Left lung (tissue), 14 donors: ENCODE measurements at places on chromosomes 2 and 18. TPM values are rescaled to one million over a fixed set of nuclear protein-coding genes. Genes with fewer than 3 reads are reported as not detected.

The CRYGC gene
- not detected for total RNA-seq

DNA sequence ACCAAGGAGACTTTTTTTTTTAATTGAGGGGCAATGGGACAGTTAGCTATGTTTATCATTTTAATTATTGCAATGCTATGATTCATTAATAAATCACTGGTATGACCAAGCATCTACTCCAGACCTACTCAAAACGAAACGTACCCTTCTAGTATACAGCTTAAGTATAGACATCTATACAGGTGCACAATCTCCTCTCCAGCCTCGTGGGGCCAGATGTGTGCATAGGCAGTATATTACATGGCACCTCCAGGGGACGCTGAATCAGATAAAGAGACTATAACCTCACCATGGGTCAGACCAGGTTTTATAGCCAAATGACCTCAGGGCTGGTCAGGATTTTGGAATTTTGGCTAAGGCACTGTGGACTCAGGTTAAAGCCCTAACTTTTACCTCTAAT, 86.6 kb downstream of the SS18 start:
- H3K4me1 ChIP-seq = no peaks in the 10 kb centered on the region
- no peaks in the 10 kb centered on the region for H3K27me3 ChIP-seq
- H3K36me3 ChIP-seq = no peaks in the 10 kb centered on the region
- H3K4me3 ChIP-seq = no peak overlapping the region
- DNase-seq = no peak

The CPLX4 gene
- total RNA-seq = not detected

DNA sequence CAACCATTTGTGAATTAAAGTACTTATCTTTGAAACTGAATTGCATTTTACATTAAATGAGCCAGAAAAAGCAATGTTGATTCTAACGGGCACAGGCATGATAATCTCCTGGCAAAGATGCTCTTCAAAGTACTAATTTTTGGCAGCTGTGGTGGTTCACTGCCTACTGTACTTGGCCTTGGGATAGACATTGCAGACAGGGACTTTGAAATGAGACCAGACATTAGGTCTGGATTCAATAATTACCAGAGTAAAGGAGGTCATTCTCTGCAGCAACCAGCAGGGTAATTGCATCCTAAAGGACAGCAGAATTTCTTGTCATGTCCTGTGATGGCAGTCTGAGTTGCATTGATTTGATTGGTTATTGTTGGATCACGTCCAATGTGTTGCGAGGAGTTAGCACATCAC, 986.5 kb downstream of the TDRD15 start:
- no peak for DNase-seq
- no peaks in the 10 kb centered on the region for H3K27me3 ChIP-seq
- no peak overlapping the region for H3K27ac ChIP-seq
- no peak overlapping the region for H3K4me3 ChIP-seq

DNA sequence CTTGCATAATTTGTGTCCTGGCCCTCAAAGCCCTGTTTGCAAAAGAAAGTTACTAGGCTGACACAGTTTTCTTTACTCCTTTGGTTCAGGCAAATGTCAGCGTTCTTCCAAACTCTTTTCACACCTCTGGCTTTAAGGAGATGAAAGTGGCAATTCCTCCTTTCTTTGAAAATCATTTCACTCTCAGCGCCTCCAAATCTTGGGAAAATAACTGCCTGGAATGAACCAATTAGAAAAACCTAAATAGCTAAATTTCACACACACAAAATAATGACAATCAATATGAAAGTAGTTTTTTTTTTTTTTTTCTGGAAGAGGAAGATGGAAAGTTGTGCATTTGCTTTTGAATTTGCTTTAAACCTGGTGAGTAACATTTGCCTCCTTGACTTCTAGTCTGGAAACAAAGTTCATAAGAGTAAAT, 1.7 kb downstream of the MEIS1 start:
- H3K27me3 ChIP-seq = peaks cover 100% of the 10 kb centered on the region
- H3K36me3 ChIP-seq = no peaks in the 10 kb centered on the region
